ENCODE measurements at places on chromosomes 7 and 10.

DNA sequence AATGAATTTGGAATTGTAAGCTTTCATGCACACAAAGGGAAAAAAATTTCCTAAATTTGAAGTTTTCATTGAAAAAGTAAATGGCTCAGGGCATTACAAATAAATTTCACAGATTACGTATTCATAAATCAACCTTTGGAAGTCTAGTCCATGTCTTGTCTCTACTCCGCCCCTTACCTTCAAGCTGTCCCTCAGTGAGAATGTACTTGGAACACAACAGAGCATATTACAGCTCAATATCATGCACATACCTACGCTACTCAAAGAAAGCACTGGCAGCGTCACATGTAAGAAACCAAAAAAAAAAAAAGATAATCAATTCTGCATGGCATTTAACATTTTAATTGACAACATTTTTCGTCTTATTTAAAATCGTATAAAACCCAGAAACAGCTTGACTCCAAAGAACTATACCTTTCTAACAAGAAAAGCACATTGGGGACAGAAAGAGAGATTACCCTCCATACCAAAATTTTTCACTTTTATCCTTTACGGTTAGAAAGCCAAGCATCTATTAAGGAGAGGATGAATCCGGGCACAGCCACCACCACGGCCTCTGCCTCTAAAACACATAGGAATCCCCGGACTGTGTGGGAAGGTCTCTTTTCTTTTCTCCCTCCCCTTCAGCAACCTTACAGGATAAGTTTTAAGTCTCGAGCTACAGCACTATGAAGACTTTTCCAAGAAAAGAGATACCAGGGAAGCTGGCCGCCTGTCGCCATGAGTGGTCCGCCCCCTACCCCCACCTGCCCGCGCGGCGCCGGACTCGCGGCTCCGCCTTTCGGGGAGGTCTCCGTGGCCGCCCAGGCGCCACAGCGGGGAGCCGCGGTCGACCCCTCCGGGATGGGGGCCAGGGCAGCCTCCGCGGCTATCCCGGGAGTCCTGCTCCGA lies 1.1 kb downstream of the JMJD1C start:
- no peak for DNase-seq

DNA sequence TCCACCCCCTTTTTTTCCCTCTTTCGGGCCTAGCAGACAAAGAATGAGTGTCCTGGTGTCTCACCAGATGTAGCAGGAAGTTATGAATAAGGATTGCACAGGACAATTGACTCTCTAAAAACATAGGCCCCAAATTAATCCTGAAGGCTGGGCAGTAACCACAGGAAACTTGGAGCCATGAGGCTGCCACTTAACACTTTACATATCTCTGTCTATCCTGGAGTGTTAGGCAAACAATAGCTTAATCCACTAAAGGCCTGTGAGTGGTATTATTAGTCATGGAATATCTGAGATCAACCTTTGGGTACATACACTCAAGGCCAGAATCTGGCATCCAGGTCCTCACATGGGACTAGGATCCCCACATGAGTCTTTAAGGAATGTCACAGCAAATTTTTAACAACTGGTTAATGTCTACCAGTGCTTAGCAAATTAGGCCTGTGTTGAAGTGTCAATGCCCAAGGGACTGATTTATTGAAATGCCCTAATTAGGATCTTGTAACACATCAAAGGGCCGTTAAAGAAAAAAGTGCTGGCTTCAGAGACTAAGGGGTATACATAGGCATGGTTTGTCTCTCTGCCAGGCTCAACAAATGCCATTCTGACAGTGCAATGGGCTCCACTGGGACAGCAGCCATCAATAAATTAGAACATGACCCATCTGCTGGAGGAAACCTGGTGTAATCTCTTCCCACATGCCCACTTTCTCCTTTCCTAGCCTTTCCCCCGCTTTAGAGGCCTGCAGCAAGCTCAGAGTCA lies 196.7 kb upstream of the TBX20 start:
- no peak for DNase-seq

- DNase-seq = no peak
Measured at GRCh38 chr7:140232957-140233917, 56.5 kb upstream of the KDM7A start.

- no peak for DNase-seq
Measured at GRCh38 chr10:94878649-94879048, 59.8 kb upstream of the CYP2C9 start.

DNA sequence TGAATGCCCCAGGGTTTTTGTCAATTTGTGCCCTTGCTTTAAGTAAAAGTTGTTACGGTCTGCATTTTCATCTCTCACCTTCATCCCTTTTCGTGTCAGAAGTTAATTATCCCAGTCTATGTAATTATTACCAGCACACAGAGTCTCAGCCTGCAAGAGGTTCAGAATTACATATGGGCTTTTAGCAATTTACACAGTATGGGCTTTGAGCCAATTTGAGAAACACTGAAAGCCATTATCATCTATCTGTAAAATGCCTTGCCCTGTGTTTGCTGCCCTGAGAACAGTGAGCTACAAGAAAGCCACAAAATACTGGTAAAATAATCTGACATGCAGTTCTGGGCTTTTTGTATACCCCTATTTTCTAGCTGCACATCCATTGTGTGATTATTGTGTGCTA lies 125.6 kb upstream of the STEAP4 start:
- no peak for DNase-seq

DNA sequence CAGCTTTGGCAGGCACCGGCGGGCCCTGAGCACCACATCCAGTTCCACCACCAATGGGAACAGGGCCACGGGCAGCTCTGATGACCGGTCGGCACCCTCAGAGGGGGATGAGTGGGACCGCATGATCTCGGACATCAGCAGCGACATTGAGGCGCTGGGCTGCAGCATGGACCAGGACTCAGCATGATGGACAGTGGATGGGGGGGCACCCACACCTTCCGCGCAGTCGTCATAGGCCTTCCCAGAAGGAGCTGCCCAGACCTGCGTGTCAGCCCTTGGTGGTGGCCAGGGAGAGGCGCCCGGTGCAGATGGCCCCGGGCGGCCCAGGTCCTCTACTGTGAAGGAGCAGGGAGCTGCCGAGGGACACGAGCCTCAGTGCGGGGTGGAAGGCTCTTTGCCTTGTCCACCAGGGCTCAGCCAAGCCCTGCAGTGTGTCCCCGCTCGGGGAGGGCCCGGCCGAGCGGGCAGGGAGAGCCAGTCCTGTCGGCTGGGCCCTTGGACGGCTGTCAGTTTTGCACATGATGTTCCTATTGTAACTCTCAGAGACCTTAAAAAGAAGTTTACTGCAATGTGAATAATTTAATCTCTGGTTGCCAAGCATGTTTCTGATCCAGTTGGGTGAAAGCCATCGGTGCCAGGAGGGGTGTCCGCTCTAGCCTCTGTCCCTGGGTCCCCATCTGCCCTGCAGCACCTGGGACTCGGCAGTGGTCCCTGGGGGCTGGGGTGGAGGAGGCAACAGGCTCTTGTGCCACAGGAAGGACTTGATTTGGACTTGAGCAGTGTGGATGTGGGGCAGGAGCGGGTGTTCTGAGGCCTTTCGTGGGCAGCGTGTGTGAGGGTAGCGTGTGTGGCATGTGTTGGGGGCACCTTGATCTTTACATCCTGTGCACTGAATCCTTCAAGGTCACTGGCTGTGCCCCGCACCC lies 12.6 kb downstream of the NACAD start:
- DNase-seq = no peak

GRCh38 chr7:154743206-154743605 lies 259.7 kb downstream of the PAXIP1 start:
- no peak for DNase-seq

- DNase-seq = no peak
Measured at GRCh38 chr10:2212244-2212834, 475.0 kb upstream of the ADARB2 start.

DNA sequence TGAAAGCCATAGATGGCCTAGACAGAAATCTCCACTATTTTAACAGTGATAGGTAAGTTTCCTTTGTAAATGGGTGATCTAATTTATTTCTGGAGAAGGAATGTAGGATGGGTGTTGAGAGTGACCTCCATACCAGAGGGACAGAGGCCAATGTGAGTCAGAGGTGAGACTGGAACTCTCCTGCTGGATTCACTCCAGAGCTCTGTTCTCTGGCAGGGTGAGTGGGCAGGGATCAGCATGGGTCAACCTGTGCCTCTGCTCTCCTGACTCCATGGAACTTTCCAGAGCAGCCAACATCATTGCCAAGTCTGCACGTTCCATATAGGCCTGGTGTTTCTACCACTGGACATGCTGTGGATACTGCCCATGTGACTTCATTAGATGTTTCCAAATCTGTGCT lies 11.4 kb downstream of the AKR1C3 start:
- no peak for DNase-seq

GRCh38 chr10:114751856-114752255 lies 69.7 kb upstream of the FHIP2A start:
- no peak for DNase-seq

DNA sequence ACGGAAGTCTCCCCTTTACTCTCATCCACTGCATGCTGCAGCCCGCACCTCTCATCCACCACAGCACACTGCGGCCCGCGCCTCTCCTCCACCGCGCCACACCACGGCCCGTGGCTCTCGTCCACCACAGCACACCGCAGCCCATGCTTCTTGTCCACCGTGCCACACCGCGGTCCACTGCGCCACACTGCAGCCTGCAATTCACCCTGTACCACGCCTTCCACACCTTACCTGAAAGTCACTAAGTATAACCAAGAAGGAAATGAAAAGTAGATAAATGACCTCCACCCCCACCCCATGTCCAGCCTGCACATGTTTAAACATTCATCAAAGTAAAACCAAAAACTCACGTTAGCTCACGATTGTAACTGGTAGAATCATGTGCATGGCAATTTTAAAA lies 176.1 kb downstream of the DIP2C start:
- DNase-seq = no peak

- no peak for DNase-seq
Measured at GRCh38 chr10:103111031-103111917, 81.8 kb downstream of the NT5C2 start.

DNA sequence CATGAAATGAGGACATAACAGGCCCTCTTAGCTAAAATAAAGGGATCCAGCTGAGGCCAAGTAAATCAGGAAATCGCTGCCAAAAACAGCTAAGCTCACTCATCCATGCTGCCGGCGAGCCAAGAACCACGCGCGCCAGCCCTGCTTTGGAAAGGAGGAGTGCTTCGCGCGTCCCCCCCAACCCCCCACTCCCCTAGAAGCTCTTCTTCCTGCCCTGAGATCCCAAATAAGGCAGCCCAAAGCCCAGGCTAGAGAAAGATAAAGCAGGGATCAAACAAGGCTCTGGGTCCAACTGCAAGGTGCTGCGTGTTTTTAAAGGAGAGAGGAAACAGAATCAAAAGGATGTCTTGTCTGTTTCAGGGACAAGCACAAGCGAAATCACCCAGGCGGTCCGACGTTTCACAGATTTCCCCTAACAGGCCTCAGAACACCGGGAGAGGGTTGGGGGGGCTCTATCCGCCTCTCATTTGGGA lies 168.3 kb upstream of the AUTS2 start:
- DNase-seq = no peak

- DNase-seq = no peak
Measured at GRCh38 chr7:79455173-79455790, 1.8 kb upstream of the MAGI2 start.

DNA sequence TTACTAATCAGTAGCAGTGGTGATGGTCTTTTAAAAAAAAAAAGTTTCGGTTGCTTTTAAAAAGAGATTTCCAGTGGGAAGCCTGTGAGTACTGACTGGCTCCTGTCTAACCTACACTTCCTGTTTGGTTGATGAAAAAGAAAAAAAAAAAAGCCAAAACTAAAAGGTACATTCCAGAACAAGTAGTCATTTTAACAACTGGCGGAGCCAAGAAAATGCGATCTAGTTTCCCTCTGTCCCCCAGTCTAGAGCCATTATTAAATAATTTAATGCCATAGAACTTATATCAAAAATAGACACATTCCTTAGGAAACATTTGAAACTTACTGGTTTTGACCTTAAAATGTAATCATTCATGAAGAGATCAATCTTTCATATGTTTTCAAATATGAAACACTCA lies 254.2 kb upstream of the C7orf33 start:
- DNase-seq = no peak

- DNase-seq = no peak
Measured at GRCh38 chr7:30182814-30183213, 48.0 kb downstream of the MTURN start.

DNA sequence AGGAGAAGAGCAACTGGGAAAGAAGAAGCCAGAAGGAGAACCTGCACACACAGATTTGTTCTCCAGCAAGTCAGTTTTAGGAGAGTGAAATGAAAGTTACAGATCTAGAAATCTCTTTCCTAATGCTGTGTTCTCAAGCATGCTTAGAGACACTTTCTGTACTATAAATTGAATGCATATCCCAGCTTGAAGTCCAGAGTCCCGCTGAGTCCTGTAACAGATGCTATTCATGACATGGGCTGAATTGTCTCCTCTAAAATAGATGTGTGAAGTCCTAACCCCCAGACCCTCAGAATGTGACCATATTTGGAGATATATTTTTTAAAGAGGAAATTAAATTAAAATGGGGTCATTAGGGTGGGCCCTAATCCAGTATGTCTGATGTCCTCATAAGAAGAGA lies 46.9 kb upstream of the GJD4 start:
- no peak for DNase-seq

- no peak for DNase-seq
Measured at GRCh38 chr7:155090684-155091083, 20.6 kb downstream of the HTR5A start.

- DNase-seq = peak; percentile 33
Measured at GRCh38 chr7:38284553-38284952, 11.1 kb upstream of the TARP start.

DNA sequence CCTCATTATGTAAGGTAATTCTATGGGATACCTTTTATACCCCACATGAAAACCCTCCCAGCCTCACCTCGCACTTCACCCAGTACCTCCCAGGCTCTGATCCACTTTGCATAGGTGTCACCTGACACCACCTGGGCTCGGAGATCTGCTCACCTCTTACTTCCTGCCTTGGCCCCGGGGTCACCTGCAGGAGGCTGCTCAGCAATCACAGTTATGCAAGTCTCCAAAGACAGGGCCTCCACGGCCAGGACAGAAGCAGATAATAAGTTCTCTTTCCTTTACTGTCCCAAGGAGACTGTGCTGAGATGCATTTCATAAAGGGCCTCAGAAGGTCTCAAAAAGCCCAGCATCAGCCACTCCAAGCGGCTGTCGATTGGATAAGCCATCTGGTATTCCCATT lies 112.4 kb upstream of the PPP2R2D start:
- DNase-seq = no peak

DNA sequence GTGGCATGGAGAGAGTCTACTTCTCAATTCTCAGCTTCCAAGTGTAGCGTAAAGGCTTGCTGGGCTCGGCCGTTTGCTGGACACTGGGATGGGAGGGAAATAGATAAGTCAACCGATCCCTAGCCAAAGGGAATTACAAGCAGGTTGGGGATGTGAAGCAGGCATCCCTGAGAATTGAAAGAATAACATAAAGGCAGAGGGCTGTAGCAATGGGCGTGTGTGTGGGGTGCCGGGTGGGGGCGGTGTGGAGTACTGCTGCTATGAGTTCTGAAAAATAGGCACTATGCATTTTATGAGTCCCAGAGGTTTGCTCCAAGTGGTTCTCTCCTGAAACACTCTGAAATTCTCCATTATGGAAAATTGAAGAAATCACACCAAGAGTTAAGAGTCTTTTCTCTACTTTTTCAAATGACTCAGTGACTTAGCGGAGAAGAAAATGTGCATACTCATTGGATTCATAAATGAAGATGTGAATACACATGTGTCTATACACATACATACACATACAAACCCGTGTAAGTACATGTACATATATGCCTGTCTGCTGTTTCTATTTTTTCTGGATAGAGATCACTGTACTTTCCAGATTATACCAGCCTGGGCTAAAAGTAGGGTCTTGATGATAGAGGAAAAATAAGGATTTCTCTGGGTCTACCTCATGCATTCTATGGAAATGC lies 65.4 kb downstream of the ADRA2A start:
- DNase-seq = no peak
